ENCODE measurements at places on chromosomes 13 and 19. TPM values are rescaled to one million over a fixed set of nuclear protein-coding genes. Genes with fewer than 3 reads are reported as not detected.

DNA sequence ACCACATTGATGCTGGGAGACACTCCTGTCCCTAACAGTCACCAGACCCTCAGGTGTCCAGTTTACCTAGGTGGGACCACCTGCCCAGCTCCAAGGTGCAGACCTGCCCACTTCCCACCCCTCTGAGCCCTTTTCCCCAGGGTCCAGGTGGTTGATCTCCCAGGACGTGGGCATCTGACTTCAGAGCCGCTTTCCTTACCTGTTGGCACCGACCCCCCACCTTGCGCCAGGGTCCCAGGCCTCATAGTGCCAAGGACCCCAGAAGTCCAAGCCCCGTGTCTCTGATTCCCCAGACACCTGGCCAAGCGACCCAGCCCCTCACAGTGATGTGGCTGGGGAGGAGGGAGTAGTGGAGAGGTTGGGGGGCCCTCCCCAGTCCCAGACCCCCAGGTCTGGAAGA, 9.6 kb upstream of the BBC3 start:
- peak overlapping the region; percentile 70 for H3K4me3 ChIP-seq
- no peaks in the 10 kb centered on the region for H3K36me3 ChIP-seq
- no peak for DNase-seq
- no peak overlapping the region for H3K27ac ChIP-seq
- peaks cover 21% of the 10 kb centered on the region for H3K27me3 ChIP-seq

GRCh38 chr13:34816908-34817665, 125.0 kb upstream of the NBEA start:
- H3K4me1 ChIP-seq: peaks cover 22% of the 10 kb centered on the region
- H3K27me3 ChIP-seq: no peaks in the 10 kb centered on the region
- H3K36me3 ChIP-seq: peaks cover 6% of the 10 kb centered on the region

Gene HRC
- total RNA-seq: 0.84 TPM

Gene KLK7
- not detected for total RNA-seq

GRCh38 chr19:41016488-41017071, 25.5 kb downstream of the CYP2B6 start:
- H3K27me3 ChIP-seq: peaks cover 45% of the 10 kb centered on the region
- no peak overlapping the region for H3K4me3 ChIP-seq

- no peaks in the 10 kb centered on the region for H3K27me3 ChIP-seq
- H3K36me3 ChIP-seq: no peaks in the 10 kb centered on the region
- H3K27ac ChIP-seq: no peak overlapping the region
- H3K4me1 ChIP-seq: peaks cover 4% of the 10 kb centered on the region
- no peak overlapping the region for H3K4me3 ChIP-seq
Observed at GRCh38 chr19:48544856-48545750, 6.9 kb upstream of the SULT2B1 start.

- H3K4me1 ChIP-seq: no peaks in the 10 kb centered on the region
- no peak for DNase-seq
- H3K4me3 ChIP-seq: no peak overlapping the region
- peaks cover 14% of the 10 kb centered on the region for H3K36me3 ChIP-seq
- H3K27ac ChIP-seq: no peak overlapping the region
Observed at GRCh38 chr13:46720189-46720588, 76.8 kb downstream of the ESD start.

GRCh38 chr19:28417361-28417760, 795.6 kb downstream of the UQCRFS1 start:
- H3K27me3 ChIP-seq: no peaks in the 10 kb centered on the region
- H3K4me3 ChIP-seq: no peak overlapping the region
- DNase-seq: no peak
- no peaks in the 10 kb centered on the region for H3K4me1 ChIP-seq

GRCh38 chr13:30307971-30308290, 580 bp upstream of the KATNAL1 start:
- H3K4me1 ChIP-seq: peaks cover 39% of the 10 kb centered on the region
- no peak overlapping the region for H3K27ac ChIP-seq
- H3K27me3 ChIP-seq: no peaks in the 10 kb centered on the region
- no peaks in the 10 kb centered on the region for H3K36me3 ChIP-seq

DNA sequence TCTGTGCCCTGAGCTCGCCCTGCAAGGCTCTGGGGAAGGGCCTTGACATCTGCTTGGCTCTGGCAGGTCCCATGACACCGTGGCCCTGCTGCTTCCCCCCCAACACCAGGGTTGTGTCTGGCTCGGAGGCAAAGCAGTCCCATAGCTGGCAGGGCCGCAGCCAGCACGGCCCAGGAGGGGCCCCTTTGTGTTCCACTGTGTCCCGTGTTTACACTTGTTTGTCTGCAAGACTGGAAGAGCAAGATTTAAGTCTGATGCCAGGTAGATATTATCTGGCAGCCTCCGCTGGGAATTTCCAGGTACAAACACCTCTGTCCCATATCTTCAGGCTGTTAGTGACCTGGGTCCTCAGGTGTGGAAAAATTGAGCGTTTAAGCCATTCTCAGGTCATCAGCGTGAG, 44.3 kb downstream of the MCF2L start:
- peak overlapping the region; percentile 43 for H3K27ac ChIP-seq
- H3K4me3 ChIP-seq: no peak overlapping the region
- peaks cover 25% of the 10 kb centered on the region for H3K4me1 ChIP-seq
- no peak for DNase-seq
- no peaks in the 10 kb centered on the region for H3K27me3 ChIP-seq
- H3K36me3 ChIP-seq: peaks cover 38% of the 10 kb centered on the region

Gene TPTE2
- 0.14 TPM for total RNA-seq

DNA sequence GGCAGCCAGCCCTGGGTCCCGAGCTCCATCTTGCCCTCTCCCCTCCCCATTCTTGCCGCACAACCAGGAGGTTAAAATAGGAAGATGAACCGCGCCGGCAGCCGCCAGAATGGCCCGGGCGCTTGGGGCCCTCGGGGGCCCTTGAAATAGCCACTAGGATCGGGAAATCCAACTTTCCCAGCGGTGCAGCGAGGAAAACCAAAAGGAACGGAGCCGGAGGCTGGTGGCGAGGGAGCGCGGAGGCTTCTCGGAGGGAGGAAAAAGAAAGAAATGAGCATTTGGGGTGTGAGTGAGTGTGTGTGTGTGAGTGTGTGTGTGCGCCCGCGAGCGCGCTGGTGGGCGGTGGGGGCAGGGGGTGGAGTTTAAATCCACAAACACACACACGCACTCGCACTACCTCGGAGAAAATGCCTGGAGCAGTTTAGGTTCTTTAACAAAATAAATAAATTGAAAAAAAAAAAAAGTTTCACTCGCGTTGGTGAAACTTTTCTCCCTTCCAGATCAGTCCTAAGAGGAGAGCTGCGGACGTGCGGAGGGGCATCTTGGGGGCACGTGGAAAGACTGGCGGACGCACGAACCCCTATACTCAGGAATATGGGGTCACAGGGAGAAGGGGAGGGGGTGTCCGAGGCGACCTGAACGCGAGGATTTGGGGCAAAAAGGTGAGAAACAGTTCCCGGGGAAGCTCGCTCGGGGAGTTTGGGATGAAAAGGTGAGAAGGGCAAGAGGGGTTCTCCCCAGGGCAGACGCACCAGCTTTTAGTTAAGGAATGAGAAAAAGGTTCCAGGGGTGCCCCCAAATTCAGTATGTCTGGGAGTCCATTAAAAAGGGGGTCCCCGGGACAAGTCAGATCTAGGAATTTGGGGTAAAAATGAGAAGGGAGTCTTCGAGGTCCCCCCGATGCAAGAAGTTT, 1.3 kb downstream of the RFX2 start:
- peak; percentile 39 for DNase-seq
- H3K27ac ChIP-seq: peak overlapping the region; percentile 96
- H3K27me3 ChIP-seq: peaks cover 16% of the 10 kb centered on the region
- peak overlapping the region; percentile 94 for H3K4me3 ChIP-seq
- peaks cover 20% of the 10 kb centered on the region for H3K4me1 ChIP-seq
- H3K36me3 ChIP-seq: no peaks in the 10 kb centered on the region

DNA sequence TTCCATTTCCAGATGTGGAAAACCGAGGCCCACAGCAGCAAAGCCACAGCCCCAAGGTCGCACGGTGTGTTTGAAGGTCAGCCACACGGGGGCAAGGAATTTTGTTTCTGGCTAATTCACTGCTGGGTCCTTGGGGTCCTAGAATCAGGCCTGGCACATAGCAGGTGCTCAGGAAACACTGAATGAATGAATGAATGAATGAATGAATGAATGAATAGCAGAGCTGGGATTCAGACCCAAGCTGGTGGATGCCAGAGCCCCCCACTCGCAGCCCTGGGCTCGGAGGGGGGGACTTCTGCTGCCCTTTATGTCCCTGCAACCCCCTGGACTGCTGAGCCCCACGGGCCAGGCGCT, 37.0 kb downstream of the ZNRF4 start:
- no peak for DNase-seq
- peak overlapping the region; percentile 96 for H3K27ac ChIP-seq
- H3K4me1 ChIP-seq: peaks cover 32% of the 10 kb centered on the region
- H3K27me3 ChIP-seq: peaks cover 66% of the 10 kb centered on the region
- H3K36me3 ChIP-seq: no peaks in the 10 kb centered on the region
- H3K4me3 ChIP-seq: no peak overlapping the region

Gene MIA
- total RNA-seq: 9.9 TPM

GRCh38 chr13:31982540-31982939, 49.0 kb upstream of the FRY start:
- peaks cover 9% of the 10 kb centered on the region for H3K4me1 ChIP-seq
- DNase-seq: no peak
- H3K4me3 ChIP-seq: no peak overlapping the region

DNA sequence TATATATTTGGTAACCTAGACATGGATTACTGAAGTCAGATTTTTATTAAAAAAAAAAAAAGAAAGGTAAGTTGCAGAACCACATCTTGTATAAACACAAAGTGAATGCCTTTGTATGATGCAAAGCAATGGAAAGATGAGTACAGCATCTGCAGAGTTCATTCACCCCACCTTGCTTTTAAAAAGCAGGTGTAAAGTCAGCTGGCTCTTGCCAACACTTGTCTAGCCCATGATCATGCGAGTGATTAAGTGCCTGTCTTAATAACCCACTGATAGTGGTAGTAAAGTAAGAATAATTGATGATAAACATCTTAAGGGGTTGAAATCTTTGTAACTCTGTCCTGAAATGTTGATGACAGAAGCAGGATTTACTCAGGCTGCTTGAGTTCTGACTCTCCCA, 710.4 kb downstream of the EFNB2 start:
- no peaks in the 10 kb centered on the region for H3K27me3 ChIP-seq
- no peaks in the 10 kb centered on the region for H3K4me1 ChIP-seq
- no peak for DNase-seq
- H3K27ac ChIP-seq: no peak overlapping the region
- H3K36me3 ChIP-seq: no peaks in the 10 kb centered on the region

- H3K27ac ChIP-seq: no peak overlapping the region
- peaks cover 5% of the 10 kb centered on the region for H3K4me1 ChIP-seq
- DNase-seq: no peak
Observed at GRCh38 chr19:44346556-44346955, 9.9 kb downstream of the ZNF112 start.

DNA sequence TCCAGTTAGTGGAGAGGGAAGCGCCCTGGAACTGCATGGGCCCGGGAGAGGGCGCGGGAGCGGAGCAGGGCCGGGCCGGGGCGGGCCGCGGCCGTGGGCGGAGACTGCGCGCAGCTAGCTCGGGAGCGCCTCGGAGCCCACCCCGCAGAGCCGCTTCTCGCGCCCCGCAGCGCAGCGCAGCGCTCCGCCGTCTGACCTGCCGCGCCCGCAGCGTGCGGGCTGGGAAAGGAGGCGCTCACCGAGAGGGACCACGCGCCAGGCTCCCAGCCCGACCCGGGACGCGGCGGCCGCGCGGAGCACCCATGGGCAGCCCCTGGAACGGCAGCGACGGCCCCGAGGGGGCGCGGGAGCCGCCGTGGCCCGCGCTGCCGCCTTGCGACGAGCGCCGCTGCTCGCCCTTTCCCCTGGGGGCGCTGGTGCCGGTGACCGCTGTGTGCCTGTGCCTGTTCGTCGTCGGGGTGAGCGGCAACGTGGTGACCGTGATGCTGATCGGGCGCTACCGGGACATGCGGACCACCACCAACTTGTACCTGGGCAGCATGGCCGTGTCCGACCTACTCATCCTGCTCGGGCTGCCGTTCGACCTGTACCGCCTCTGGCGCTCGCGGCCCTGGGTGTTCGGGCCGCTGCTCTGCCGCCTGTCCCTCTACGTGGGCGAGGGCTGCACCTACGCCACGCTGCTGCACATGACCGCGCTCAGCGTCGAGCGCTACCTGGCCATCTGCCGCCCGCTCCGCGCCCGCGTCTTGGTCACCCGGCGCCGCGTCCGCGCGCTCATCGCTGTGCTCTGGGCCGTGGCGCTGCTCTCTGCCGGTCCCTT, at the start of gene MLNR:
TSS of gene MLNR (plus strand) at position 303 of the 820 bp plus-strand sequence. CDS start at position 303, 0 bp downstream.
- H3K27ac ChIP-seq: no peak within 1 kb of the TSS
- peaks cover 6% of the 10 kb centered on the region for H3K36me3 ChIP-seq
- peak within 1 kb of the TSS; percentile 74 for H3K4me3 ChIP-seq
- peaks cover 19% of the 10 kb centered on the region for H3K4me1 ChIP-seq
- H3K27me3 ChIP-seq: peaks cover 84% of the 10 kb centered on the region

- no peak overlapping the region for H3K27ac ChIP-seq
- H3K4me3 ChIP-seq: no peak overlapping the region
- H3K36me3 ChIP-seq: no peaks in the 10 kb centered on the region
Observed at GRCh38 chr13:27592865-27593264, 27.5 kb downstream of the LNX2 start.

Gene ZNF606
- 38.1 TPM for total RNA-seq

Gene ANO8
- 37.4 TPM for total RNA-seq

Gene RASL11A
- total RNA-seq: 1.9 TPM

GRCh38 chr19:12611361-12611699, 610 bp downstream of the ZNF791 start:
- peak overlapping the region; percentile 100 for H3K4me3 ChIP-seq
- DNase-seq: peak; percentile 39
- H3K4me1 ChIP-seq: peaks cover 16% of the 10 kb centered on the region
- H3K36me3 ChIP-seq: peaks cover 5% of the 10 kb centered on the region

DNA sequence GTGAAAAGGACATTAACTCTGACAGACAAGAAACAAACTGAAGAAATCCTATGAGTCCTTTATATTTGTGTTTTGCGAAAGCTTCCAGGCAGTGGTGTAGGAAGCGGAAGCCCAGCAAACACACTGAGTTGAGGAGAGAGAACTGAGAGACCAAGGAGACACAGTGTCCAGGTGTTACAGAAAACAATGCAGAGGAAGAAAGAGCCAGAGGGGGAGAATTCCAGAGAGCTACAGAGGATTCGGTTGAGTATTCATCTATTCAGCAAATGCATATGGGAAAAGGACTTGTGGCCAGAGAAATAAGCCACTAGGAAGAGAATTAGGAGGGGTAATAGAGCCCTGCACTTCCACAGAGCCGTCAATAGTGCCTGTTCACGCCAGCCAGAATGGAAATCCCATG, 183.5 kb downstream of the LIG4 start:
- H3K27me3 ChIP-seq: no peaks in the 10 kb centered on the region
- DNase-seq: no peak
- H3K4me1 ChIP-seq: peaks cover 4% of the 10 kb centered on the region
- no peak overlapping the region for H3K27ac ChIP-seq
- no peaks in the 10 kb centered on the region for H3K36me3 ChIP-seq
- H3K4me3 ChIP-seq: no peak overlapping the region

GRCh38 chr19:34808566-34808965, 35.6 kb upstream of the ZNF599 start:
- peaks cover 9% of the 10 kb centered on the region for H3K36me3 ChIP-seq
- no peak overlapping the region for H3K4me3 ChIP-seq
- H3K27me3 ChIP-seq: peaks cover 8% of the 10 kb centered on the region
- no peak for DNase-seq
- H3K4me1 ChIP-seq: no peaks in the 10 kb centered on the region
